Prostate gland (tissue), 2 donors: ENCODE measurements at places on chromosomes 4 and X. TPM values are rescaled to one million over a fixed set of nuclear protein-coding genes. Genes with fewer than 3 reads are reported as not detected.

The MAP7D2 gene
- total RNA-seq, result 1.3 TPM

DNA sequence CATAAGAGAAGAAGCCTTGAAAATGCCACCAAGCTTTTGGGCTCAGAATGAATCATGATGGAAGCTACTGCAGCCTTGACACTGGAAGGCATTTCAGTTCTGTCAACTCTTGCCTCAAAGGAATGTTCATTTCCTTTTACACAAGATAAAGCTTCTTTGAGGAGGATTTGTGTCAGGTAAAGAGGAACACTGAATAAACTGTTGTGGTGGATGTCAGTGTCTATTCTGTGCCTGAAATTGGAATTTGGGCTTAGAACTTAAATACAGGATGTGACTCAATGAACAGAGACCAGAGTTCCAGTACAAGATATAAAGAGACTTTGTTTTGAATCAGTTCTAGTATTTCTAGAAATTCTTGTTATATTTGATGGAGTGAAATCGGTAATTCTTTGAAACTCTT is 313.2 kb downstream of the PACRGL start:
- no peak for DNase-seq

DNA sequence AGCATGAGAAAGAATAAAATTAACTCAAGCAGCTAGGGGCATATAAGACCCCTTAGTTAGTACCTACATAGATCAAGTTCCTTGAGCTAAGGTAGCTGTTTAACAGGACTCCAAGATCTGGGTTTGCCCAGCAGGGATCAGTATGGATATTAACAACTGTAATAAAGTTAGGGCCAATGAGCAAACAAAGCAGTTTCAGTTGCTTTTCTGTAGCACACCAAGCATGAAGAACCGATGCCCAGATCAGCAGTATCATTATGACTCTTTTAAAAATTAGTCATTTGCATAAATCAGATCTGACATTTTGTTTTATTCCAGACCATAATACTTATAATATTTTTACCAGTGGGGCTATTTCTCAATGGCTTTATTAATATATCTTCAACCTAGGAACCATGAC is 80.9 kb downstream of the C4orf33 start:
- DNase-seq, result no peak

DNA sequence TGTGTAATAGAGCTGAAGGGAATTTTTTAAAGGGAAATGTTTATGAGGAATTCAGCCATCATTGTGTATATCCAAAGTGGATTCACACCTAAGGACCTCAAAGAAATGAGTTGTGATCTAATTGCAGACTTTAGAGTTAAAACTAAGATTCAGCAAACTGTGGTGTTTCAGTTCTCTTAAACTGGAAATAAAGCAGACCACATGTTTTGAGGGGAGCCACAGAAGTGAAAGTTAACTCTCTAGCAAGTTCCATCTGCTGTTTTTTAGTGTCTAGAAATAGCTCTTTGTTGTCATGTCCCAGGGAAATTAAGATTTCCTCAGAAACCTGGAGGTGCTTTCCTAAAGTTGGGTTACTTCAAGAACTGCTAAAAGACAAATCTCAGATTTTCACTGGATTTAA is 97.3 kb upstream of the DDX3X start:
- no peak for DNase-seq
